ENCODE measurements at places on chromosomes 6 and 20.

DNA sequence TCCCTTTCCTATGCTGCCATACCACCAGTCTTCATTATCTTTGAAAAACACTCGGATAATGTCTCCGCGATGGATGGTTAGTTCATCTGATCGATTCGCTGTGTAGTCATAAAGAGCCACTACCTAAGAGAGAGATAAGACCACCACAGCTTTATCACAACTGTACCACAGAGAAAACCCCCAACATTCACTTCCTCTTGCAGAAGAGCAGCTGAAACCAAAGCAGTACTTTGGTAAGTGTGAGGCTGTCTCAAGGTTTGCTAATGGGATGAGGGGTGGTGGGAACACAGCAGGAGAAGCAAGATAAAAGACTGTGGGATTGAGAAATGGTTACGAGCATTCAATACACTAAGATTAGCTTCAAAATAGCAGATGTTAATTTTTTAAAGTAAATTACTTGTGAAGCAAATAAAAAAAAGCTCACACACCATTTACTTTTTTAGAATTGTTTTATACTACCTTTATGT lies 142.1 kb downstream of the MYB start:
- DNase-seq = peak; percentile 67

DNA sequence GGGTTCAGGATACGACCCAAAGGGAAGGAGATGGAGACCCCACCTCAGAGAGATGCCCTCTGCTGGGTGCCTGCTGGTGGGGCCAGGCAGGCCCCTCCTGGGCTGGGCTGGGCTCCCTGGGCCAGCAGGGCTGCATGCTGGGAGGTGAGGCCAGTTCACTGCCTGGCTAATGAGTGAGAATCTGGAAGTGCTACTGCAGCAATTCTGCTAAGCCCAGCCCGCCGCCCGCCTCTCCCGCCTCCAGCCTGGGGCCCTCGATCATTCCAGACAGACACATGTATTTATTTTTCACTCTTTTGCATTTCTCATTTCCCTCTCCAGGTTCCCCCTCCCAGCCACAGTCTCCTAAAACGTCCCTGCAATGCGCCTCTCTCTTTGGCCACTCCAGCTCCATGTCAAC lies 79.6 kb downstream of the CDH22 start:
- DNase-seq = no peak

DNA sequence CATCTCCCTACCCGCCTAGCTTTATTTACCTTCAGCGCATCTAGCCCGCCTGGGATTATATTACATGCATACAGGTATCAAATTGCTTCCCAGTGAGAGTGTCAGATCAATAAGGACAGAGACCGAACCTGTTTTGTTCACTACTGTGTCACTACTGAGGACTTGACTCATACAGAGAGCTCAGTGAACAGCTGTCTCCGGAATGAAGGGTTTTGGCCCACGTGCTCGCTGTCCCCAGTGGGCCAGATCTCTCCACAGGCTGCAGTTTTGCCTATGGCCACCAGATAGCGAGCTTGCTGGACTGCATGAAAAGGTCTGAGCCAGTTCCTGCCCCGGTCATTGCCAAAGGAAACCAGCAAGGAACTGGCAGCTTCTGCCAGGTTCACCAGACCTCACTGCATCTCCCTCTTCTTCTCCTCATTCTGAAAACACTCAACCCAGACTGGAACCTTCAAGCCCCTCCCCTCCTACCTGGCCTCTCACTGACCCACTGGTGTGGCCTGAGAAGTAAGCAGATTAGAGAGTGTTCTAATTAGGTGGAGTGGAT lies 150.8 kb downstream of the ZMYND8 start:
- DNase-seq = peak; percentile 67

DNA sequence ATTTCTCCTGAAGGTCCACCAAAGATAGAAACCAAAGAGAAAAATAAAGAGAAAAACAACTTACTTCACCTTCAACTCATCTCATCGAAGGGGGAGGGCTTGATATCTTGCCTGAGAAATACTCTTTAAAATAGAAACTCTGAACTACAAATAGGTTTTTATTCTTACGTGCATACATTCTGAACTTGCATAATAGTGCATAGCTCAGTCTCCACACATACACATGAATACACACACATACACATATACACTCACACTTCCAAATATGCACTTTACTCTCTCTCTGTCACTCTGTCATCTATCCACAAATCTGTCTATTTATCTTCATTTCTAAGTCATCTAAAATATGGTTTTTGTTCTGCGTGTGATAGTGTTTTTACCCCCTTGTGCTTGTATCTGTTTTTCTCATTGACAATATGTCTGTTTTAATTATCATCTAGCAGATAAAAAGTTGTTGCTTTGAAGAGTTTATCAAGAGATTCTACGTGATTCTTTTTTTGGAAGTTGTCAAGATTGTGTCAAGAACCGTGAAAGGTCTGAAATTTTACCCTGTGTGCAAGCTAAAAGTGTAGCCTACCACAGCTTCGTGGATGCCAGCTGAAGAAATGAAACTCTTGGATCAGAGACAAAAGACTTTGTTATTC lies 468.8 kb downstream of the EPM2A start:
- no peak for DNase-seq

DNA sequence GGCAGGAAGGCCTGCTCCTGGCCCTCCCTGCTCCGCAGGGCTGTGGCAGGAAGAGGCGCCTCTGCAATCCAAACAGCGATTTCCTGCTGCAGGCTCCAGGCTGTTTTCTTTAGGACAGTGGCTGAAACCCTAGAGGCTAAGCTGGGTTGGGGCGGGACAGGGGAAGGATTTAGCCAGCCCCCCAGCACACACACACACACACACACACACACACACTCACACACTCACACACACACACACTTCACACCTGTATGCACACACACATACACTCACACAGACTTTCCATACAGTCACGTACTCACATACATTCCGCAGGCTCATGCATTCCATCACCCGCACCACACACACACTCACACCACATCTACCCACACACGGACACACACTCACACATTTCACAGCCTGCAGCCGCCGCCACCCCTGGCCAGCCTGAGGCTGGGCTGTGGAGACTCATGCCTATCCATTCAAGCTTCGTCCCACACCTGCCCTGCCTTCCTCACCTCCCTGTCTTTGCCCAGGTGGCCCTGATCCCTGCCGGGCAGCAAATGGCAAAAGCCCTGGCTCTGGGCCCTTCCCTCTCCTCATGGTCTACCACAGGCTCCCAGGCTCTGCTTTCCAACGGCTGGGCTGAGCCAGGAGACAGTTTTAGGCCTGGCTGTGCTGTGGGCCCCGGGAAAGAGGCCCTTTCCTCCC lies 17.9 kb downstream of the MDFI start:
- no peak for DNase-seq

DNA sequence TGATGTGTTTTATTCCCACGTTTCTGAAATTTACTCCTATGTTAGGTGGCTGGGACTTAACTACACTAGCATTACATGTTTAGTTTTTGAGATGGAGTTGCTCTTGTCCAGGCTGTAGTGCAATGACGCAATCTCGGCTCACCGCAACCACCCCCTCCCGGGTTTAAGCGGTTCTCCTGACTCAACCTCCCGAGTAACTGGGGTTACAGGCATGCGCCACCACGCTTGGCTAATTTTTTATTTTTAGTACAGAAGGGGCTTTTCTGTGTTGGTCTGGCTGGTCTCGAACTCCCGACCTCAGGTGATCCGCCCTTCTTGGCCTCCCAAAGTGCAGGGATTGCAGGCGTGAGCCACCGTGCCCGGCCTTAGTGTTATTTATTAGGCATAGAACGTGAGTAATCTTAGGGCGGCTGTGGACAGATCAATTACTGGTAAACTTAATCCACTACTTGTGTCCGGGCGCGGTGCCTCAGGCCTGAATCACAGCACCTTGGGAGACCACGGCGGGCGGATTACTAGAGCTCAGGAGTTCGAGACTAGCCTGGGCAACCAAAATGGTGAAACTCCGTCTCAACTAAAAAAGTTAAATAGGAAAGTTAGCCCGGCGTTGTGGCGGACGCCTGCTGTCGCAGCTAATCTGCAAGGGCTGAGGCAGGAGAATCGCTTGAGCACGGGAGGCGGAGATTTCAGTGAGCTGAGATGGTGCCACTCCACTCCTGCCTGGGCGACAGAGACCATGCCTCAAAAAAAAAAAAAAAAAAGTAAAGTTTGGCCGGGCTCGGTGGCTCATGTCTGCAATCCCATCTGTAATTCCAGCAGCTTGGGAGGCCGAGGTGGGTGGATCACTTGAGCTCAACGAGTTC lies 123.7 kb upstream of the BTN3A2 start:
- DNase-seq = no peak

DNA sequence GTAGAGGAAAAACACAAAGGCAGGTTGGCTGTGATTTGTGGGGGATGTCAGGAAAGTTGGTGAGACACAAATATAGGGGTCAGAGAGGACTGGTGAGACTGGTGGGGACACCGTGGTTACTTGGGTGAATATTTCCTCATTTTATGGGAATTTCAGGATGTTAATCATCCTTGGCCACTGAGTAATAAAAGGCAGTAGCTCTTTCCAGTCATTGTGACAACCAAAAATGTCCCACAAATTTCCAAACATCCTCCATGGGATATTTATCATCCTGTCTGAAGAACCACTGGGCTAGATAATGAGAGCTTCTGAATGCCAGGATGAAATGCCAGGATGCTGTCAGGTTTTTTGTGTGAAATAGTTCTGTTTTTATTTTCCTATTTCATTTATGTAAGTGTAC lies 374.1 kb downstream of the CD109 start:
- DNase-seq = no peak

DNA sequence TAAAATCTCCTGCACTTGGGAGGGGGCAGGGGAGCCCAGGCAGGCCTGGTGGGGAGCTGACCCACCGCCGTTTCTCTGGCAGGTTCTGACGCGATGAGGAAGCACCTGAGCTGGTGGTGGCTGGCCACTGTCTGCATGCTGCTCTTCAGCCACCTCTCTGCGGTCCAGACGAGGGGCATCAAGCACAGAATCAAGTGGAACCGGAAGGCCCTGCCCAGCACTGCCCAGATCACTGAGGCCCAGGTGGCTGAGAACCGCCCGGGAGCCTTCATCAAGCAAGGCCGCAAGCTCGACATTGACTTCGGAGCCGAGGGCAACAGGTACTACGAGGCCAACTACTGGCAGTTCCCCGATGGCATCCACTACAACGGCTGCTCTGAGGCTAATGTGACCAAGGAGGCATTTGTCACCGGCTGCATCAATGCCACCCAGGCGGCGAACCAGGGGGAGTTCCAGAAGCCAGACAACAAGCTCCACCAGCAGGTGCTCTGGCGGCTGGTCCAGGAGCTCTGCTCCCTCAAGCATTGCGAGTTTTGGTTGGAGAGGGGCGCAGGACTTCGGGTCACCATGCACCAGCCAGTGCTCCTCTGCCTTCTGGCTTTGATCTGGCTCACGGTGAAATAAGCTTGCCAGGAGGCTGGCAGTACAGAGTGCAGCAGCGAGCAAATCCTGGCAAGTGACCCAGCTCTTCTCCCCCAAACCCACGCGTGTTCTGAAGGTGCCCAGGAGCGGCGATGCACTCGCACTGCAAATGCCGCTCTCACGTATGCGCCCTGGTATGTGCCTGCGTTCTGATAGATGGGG lies 3.0 kb downstream of the PRND start:
- no peak for DNase-seq

DNA sequence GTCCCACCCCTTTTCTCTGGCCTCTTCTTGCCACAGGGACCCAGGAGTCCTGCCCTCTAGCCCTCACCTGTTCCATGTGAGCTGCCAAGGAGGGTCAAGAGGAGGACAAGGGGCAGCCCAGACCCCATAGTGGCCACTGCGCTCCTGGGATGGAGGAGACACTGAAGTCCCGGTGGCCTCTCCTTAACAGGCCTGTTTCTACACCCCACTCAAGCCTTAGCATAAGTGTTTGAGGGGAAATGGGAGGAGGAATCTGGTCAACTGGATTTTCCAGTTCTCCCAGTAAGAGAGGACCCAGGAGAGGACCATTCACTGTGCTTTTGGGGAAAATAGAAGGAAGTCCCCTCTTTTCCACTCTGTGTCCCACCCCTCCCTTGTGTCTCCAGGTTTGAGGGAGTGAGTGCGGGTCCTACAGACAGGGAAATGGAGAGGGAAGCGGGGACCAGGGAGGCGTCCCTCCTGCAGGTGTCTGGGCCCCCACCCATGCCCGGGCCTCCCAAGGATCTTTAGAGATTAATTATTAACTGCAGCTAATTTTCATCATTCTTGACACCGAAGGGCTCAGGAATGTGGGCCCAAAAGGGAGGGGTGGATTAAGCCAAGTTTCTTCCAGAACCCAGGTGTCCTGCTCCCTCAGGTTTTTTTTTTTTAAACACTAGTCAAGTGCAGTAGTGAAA lies at the start of gene SFTA2:
TSS of gene SFTA2 (minus strand) at position 202 of the 677 bp plus-strand sequence. CDS start at position 128, 74 bp downstream.
- no peak for DNase-seq

DNA sequence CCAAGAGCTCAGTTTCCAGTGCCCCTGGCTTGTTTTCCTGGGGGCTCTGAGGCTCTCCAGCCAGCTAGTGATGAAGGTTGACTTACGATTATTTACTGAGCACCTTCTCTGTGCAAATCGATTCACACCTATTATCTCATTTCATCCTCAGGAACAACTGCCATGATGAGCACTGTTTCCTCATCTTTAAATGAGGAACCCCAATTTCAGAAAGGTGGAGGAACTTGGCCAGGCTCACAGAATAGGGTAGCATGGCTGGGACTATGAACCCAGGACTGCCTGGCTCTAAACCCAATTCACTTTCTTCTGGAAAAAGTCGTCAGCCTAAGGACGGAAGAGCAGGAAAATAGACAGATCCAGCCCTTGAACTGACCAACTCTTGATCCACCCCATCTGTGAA lies 3.5 kb upstream of the BPI start:
- no peak for DNase-seq

DNA sequence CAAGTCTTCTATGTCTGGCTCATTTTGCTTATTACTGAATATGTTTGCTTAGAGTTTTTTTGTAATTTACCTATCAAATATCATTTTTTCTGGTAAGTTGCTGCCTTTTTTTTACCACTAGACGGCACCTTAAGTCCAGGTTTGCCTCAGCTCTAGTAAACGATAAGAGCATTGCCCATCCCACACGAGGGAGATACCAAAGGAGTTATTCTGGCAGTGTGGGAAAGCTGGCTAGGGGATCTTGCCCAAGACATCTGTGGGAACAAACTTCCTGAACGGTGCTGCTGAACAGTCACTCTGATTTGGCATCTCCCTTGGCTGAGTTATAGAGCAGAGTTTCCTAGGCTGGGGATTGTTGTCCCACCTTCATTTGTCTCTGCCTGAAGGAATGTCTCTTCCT lies 306.4 kb downstream of the COL12A1 start:
- DNase-seq = no peak

GRCh38 chr6:50091641-50092040 lies 41.9 kb upstream of the DEFB112 start:
- DNase-seq = no peak

GRCh38 chr20:20000211-20000968 lies 16.8 kb upstream of the NAA20 start:
- no peak for DNase-seq

GRCh38 chr6:47342824-47343223 lies 33.1 kb upstream of the TNFRSF21 start:
- DNase-seq = no peak

DNA sequence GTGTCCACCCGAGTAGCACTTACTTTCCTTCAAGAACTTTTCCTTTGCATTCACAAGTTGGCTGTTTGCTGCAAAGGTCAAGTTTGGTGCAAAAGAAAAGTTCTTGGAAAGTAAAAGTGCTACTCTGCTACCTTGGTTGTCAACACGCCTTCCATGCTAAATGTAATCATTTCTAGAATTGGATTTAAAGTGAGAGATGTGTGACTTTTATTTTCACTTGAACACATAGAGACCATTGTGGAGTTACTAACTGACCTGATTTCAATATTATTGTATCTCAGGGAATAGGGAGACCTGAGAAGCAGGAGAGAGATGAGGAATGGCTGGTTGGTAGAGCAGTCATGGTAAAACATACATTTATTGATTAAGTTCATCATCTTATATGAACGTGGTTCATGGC lies 49.7 kb upstream of the IFNGR1 start:
- DNase-seq = no peak

- DNase-seq = no peak
These were observed 140.6 kb downstream of the PACRG start for GRCh38 chr6:162868397-162868796.
